Spinal cord (tissue), 10 donors: ENCODE measurements at places on chromosomes 4 and X.

- no peak for DNase-seq
Observed at GRCh38 chr4:74549936-74550335, 105.0 kb downstream of the AREG start.

DNA sequence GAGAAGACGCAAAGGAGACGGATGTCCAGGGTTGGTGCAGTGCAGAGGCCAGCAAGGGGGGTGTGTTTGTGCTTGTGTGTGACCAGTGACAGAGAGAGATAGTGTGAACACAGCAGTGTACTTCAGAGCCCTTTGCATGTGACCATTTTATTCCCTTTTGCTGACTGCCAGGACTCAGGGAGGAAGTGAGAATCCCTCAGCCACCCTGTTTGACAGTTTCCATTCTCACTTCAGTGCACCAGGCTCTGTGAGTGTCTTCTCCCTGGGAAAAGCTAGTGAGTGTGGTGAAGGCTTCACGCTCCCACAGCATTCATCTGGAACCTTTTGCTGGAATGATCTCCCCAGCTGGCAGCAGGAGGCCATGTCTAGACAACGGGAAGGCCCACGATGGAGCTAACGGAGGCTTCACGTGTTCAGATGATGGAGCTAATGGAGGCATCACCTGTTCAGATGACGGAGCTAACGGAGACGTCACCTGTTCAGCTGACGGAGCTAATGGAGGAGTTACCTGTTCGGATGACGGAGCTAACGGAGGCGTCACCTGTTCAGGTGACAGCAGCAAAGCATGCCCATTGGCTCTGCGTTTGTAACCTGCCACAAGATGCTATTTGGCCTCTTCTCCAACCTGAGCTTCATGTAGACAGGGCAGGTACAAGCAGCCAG lies 195.4 kb downstream of the AFAP1 start:
- DNase-seq: no peak

DNA sequence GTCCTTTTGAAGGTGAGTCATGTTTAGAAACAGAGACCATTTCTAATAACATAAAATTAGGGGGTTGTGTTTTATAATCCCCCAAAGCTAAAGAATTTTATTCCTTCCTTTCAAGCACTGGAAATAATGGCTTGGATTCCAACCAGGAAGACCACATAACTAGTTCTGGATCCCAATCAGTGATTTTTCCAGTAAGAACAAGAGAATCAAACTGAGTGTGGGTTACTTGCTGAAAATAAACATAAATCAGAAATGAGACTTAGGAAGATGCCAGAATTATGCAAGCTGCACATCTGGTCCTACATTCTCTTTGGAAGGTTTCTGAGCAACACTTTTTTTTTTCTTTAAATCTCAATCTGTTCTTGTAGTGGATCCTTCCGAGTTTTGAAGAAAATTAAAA lies 76.3 kb downstream of the SOWAHB start:
- DNase-seq: no peak

- no peak for DNase-seq
Observed at GRCh38 chr4:3065551-3065950, 8.8 kb downstream of the HTT-AS start.

DNA sequence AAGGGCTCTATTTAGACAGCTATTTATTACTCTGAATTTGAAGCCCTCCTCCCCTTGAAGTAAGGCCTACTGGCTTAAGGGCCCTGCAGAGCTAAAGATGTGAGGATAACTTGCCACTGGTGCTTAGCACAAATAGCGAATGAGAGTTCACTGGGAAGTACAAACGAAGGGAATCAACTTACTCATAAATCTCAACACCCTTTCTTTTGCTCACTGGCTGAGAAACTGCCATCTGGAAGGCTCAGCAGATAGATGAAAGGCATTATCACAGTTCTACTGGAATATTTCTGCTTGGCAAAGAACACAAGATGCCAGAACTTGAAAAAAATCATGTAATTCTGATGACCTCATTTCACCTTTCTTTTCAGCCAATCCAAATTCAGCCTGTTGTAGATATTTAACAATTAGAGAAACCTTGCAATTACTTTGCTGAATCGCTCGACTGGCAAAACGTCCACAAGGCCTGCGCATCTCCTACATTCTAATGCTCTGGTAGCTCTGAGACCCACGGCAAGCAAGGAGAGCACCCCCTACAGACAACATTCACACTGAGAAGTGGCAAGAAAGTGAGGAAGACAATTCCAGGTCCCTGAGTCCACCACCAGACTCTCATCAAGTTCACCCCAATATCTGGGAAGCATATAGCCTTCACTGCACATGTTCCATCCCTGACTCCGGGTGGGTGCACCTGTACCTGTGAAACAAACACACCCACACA lies 27.5 kb downstream of the TSPAN5 start:
- no peak for DNase-seq

DNA sequence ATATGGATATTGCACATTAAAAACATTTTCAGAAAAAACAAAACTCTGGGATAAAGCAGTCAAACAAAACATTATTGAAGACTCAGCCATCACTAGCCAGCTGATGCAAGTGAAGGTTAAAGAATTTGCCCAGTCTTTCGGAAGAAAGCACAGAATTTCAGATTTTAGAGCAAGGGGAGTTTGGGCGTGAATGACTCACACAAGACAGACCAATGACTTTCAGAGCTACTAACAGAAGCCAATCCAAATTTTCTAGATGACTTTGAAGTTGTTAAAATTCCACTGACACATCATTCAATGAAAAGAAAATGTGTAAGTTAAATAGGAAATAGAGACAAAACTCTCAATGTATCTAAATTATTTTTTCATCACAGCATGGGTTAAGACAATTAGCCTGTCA lies 4.0 kb downstream of the MRFAP1L1 start:
- DNase-seq: no peak
